ENCODE measurements at places on chromosomes 13 and 19. TPM values are rescaled to one million over a fixed set of nuclear protein-coding genes. Genes with fewer than 3 reads are reported as not detected.

DNA sequence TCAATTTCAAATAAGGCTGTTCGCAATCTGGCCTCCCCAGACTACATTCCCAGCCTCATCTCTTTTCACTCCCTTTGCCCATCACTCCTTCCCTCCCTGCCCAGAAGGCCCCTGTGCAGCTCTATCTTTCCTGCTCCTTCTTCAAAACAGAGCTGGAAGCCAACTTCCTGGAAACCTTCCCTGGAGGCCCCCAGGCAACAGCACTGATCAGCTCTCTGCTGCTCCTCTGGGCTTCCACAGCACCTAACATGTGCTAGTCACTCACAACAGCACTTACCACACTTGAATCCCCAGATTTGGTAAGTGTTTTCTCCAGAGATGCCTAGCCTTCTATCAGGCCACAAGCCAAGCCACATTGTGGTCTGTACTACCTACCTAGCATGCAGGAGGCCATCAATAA, 9.5 kb downstream of the SMAD9 start:
- no peak overlapping the region for H3K4me3 ChIP-seq
- no peak for DNase-seq
- H3K27ac ChIP-seq, result 0 out of 2 replicates have a peak overlapping the region, but pooled peaks have one; percentile 2
- H3K27me3 ChIP-seq, result no peaks in the 10 kb centered on the region

GRCh38 chr13:29562786-29563438, 32.6 kb downstream of the SLC7A1 start:
- H3K27me3 ChIP-seq, result no peaks in the 10 kb centered on the region
- peaks cover 2% of the 10 kb centered on the region for H3K36me3 ChIP-seq
- no peaks in the 10 kb centered on the region for H3K4me1 ChIP-seq
- H3K4me3 ChIP-seq, result no peak overlapping the region

DNA sequence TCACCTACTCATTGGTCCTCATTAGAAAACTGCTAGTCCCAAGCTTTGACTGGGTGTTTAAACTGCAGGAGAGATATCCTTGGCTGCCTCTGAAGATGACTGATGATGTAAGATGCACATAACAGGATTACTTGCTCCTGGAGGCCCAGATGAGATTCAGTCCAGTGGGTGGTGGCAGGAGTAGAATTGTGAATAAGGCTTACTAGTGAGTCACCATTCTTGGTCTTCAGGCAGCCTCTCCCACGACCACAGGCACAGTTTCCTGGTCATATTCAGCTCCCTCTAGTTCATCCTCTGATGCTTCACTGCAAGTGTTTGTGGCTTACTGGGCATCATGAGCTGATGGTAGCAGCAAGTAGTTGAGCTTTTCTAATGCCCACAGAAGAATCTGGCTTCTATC, 12.1 kb downstream of the SERTM1 start:
- H3K27me3 ChIP-seq, result no peaks in the 10 kb centered on the region
- H3K4me1 ChIP-seq, result no peaks in the 10 kb centered on the region
- DNase-seq, result no peak

DNA sequence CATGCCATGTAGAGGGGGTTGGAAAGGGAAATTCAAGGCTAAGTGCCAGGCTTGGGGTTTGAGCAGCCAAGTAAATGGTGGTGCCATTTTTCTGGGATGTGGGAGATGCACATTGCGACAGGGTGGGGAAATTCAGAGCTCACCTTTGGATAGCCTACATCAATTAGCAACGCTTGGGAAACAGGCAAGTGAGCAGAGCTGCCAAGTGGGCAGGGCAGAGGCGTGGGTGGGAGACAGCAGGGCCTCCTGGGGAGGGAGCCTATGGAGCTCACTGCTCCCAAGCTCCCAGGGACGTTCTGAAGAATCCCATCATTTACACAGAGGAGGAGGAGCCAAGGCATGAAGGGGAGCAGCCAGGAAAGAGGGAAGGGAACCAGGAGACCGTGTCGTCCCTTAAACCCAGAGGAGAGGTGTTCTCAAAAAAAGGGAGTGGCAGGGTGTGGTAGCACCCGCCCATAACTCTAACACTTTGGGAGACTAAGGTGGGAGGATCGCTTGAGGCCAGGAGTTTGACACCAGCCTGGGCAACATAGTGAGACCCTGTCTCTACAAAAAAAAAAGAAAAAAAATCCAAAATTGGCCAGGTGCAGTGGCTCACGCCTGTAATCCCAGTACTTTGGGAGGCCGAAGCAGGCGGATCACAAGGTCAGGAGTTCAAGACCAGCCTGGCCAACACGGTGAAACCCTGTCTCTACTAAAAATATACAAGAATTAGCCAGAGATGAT, 11.5 kb upstream of the CCNE1 start:
- H3K4me1 ChIP-seq, result peaks cover 1% of the 10 kb centered on the region
- H3K4me3 ChIP-seq, result no peak overlapping the region
- H3K36me3 ChIP-seq, result no peaks in the 10 kb centered on the region
- H3K27me3 ChIP-seq, result 0 out of 2 replicates have a peak, but pooled peaks cover 4% of the 10 kb centered on the region
- no peak for DNase-seq

DNA sequence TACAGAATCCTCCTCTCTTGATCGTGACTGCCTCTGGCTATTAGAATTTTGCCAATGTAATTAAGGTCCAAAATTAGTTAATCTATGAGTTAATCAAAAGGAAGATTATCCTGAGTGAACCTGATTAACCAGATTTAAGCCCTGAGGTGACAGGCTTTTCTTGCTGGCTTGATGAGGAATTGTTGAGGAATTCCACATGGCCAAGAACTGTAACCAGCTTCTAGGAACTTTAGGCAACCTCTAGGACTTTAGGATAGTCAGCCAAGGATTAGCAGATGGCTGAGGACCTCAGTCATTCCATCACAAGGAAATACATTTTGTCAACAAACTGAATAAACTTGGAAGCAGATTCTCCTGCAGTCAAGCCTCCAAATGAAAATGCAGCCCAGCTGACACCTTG, 84.8 kb downstream of the STOML3 start:
- H3K4me3 ChIP-seq, result no peak overlapping the region
- no peaks in the 10 kb centered on the region for H3K36me3 ChIP-seq
- DNase-seq, result no peak
- H3K4me1 ChIP-seq, result 0 out of 2 replicates have a peak, but pooled peaks cover 3% of the 10 kb centered on the region
- no peak overlapping the region for H3K27ac ChIP-seq

The PSG1 gene
- not detected for total RNA-seq

The LILRB1 gene
- total RNA-seq, result not detected

The ZNF444 gene
- 19.8 TPM for total RNA-seq
